ENCODE measurements at places on chromosomes 2 and 18.

DNA sequence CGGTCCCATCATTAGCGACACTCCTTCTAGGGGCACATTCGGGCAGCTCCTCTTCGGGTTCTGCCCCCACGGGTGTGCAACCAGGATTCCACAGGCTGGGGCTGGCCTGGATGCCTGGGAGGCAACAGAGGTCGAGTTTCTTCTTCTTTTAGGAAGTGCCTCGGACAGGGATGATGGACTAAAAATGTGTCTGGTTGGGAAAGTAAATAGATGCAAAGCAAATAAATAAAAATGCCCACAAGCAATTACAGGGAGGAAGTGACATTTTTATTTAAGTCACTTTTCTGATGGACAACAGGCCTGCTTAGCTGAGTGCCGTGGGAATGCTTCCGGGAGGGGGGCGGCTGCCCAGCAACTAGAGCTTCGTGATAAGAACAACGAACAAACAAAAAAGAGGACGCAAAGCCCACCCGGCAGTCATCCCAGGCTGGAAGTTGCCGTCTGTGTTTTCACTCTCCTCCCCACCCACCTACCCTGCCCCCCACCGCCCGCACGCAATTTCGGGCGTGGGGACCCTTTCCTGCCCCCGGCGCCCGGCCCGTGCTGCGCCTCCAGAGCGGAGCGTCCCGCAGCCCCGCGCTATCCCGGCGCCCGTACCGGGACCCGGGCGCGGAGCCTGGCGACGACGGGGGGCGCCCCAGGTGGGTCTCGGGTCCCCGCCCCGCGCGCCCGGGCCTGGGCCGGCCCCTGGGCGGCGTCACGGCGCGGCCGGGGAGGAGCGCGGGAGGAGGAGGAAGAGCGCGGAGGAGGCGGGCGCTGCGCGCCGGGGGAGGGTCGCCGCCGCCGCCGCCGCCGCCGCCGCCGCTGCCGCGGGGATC lies 412 bp upstream of the NCK2 start:
- no peak for DNase-seq

GRCh38 chr2:164913640-164914350 lies 41.5 kb downstream of the SLC38A11 start:
- no peak for DNase-seq

DNA sequence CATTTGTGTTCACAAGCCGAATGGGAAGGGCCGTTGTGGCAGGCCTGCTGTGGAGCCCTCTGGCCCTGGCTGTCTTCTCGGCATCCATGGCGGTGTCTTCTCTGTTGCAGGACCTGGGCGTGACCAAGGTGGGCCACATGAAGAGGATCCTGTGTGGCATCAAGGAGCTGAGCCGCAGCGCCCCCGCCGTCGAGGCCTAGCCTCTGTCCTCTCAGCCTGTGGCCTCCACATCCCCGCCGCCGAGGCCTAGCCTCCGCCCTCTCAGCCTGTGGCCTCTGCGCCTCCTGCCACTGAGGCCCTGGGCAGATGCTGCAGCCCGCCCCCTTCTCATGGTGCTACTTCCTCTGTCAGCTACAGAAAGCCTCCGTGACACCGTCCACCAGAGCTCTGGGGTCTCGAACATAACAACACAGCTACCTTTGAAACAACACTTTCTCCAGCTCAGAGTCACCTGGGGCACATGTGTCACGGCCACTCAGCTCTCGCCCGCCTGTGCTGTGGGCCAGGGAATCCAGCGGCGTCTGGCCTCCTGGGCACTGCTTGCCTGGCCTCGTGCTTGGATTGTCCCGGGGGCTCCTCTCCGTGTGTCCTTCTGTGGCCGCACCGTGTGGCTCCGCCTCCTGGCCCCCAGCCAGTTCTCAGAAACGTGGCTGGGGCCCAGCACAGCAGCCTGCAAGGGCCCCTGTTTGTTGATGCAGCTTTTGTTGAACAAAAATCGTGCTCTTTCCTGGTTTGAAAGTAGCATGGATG lies 97.1 kb downstream of the USP40 start:
- DNase-seq: no peak

DNA sequence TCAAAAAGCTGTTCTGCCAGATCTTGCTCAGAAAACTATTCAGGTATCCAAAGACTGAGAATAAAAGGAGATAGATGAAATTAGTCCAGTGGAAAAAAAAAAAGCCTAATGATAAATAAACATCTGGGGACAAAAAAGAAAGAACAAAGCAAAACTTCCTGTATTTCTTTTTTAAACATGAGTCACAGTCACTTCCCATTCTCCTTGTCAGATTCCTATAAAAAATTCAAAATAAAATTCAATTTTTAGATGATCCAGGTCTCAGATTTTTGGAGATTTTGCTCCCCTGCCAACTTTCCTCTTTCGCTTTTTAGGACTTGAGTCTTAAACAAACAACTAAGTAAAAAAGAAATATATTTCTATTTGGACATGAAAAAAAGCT lies 127.4 kb downstream of the MEIS1 start:
- DNase-seq: no peak

DNA sequence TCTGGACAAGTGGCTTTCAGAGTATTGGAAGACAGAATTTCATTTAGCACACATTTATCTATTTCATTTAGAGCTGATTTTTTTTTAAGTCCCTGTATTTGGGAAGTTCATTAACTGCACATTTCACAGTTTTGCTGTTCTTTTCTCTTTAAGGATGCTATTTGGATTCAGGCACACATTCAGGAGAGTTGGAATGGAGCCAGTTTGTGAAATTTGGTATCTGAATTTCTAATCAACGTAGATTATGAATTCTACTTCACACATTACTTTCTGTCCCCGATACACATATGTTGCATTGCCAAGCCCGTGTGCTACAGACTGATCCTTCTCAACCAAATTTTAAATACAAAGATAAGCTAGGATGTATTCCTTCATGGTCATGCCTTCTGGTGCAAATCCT lies 503.9 kb downstream of the IRS1 start:
- DNase-seq: no peak

GRCh38 chr18:48079885-48080284 lies 149.4 kb upstream of the SMAD2 start:
- DNase-seq: no peak

- no peak for DNase-seq
Observed at GRCh38 chr18:11071300-11071699, 78.1 kb downstream of the PIEZO2 start.

DNA sequence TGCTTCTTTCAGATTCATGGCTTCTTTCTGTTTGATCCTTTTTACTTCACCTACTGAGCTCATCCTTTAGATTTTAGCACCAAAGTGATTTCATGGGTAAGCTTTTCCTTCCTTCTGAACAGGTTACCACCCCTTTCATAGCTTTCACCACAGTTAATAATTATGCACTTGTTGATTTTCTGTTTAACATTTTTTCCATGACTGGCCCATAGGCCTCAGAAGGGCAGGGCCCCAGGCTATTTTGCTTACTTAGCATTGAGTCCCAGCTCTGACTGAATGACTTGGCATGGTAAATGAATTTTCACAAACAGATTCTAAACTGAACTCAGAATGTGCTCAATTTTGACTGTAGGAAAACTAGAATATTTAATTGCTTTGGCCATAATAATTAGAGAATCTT lies 177.0 kb downstream of the GCA start:
- no peak for DNase-seq

DNA sequence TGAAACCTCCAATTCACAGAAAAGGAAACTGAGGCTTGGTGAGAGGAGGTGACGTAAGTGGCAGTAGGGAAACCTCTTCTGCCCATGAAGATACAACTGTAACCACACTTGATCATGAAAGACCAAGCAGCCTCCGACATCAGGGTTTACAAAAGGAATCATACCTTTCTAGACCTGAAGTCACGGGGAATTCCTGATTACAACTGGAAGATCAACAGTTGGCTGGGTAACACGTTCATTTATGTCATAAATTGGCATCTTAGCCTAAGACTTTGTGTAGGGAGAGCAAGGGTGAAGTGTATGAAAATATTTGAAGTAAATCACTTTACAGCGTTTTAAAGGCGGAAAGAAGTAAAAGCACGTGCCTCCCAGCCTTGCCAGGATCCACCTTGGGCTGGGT lies 922 bp downstream of the HS1BP3 start:
- no peak for DNase-seq

- no peak for DNase-seq
Observed at GRCh38 chr2:168024459-168024858, 222.9 kb downstream of the STK39 start.

- no peak for DNase-seq
Observed at GRCh38 chr18:47549021-47549540, 297.6 kb upstream of the SKOR2 start.

GRCh38 chr2:176818076-176818475 lies 394.5 kb upstream of the HNRNPA3 start:
- no peak for DNase-seq

GRCh38 chr2:223847410-223847809 lies 10.0 kb upstream of the AP1S3 start:
- DNase-seq: no peak

- no peak for DNase-seq
Observed at GRCh38 chr2:100819370-100820272, at the start of gene NPAS2. NPAS2 (plus strand) TSS chr2:100820139; CDS start chr2:100904755, 84,616 bp downstream.

- DNase-seq: no peak
Observed at GRCh38 chr18:51907687-51908597, 432.1 kb upstream of the DCC start.

- DNase-seq: no peak
Observed at GRCh38 chr2:119753041-119753929, 6.4 kb upstream of the PTPN4 start.
